ENCODE measurements at places on chromosomes 1 and 21.

GRCh38 chr1:196723325-196724185 is 51.1 kb upstream of the CFHR3 start:
- peak; percentile 75 for DNase-seq

DNA sequence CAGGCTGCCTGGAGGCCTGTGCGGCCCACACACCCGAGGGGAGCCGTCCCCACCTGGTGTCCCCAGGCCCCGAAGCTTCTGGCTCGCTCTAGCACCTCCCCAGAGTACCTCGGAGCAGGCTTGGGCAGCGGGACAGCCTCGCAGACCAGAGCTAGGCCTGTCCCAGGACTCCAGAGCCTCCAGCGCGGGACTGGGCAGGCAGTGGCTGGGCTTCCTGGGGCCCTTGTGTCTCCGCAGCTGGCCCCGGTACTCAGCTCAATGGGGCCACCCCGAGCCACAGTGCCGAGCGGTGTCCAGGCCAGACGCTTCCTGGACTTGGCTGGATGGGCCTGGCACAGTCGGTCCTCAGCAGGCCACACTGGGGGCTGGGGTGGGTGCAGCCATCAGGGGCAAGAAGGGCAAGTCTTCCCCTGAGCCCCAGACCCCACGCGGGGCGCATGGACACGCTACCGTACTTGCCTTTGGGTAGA is 4.9 kb downstream of the SCNN1D start:
- no peak for DNase-seq

DNA sequence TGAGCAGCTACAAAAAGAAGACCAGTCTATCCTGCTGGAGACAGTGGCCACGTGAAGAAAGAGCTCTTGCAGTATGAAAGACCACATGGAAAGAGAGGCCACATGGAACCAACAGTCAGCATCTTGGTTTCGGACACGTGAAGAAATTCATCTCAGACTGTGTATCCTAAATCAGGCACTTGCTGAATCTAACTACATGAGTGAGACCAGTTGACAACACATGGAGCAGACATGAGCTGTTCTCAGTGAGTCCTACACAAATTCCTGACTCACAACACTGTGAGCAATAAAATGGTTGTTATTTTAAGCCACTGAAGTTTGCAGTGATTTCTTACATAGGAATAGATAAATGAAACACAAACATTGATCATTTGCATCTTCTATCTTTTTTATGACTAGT is 2.4 kb upstream of the TAF1A start:
- DNase-seq: peak; percentile 2

DNA sequence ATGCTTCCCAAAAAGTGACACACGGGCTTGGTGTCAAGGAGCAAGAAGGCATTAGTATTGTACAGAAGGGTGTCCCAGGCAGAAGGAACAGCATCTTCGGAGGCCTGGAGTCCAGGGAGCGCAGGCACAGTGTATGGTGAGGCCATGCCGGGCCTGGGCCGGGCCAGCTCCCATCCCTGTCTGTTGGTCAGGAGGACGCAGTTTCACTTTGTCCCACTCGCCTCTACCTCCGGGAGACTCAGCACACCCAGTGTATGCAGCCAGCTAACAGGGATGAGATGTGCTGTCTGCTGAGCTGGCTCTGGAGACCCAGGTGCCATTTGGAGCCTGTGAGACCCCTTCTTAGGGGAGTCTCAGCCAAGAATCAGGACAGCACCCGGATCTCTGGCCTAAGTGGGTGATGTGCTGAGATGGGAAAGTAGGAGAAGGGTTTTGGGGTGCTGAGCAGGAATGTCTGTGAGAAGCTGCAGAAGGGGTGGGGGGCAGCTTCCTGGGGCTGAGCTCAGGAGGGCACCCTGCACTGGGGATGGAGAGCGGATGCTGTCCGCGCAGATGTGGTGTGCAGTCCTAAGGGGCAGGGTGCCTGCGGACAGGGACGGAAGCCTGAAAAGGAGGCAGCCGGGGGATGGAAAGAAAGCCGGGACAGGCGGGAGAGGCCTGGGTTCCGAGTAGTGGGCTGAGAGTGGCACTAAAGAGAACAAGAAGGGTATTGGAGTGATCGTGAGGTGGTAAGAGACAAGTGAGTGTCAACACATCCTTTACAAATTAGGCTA is 25.7 kb downstream of the DMRTB1 start:
- no peak for DNase-seq

DNA sequence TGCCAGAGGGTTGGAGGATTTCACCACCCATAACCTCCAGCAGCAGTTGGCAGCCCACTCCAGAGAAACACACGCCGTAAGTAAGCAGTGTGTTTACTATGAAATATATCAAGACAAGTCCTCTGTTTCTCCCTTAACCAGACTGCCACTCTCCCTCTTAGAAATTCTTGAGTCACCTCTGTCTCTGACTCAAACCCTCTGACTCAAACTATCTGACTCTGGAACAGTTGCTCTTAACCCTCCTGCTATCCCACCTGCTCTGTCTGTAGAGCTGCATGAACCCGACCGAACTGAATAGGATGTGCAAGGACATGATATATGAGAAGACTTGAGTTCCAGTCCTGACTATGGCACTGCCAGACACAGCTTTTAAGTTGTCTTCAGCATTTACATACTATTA is 14.1 kb downstream of the INPP5B start:
- DNase-seq: peak; percentile 43

- DNase-seq: peak; percentile 55
Observed at GRCh38 chr1:32335790-32336590, at the start of gene MARCKSL1. MARCKSL1 (minus strand) TSS chr1:32336233; CDS start chr1:32336033, 200 bp downstream.

DNA sequence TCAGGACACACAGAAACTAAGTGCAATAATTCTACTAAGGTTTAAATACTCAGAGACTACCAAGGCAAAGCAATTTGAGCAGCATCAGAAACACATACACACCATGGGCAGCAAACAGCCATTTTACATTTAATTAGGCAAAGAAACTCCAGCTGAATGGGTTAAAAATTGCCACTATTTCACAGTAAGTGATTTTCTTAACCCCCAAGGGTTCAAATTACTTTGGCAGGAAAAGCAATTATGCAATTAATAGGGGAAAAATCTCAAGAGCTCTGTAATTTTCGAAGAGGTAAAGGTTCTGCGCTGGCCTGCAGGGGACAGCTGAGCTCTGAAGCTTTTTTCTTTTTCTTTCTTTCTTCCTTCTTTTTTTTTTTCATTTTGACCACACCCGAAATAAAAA is 206.2 kb upstream of the RRP15 start:
- DNase-seq: no peak

DNA sequence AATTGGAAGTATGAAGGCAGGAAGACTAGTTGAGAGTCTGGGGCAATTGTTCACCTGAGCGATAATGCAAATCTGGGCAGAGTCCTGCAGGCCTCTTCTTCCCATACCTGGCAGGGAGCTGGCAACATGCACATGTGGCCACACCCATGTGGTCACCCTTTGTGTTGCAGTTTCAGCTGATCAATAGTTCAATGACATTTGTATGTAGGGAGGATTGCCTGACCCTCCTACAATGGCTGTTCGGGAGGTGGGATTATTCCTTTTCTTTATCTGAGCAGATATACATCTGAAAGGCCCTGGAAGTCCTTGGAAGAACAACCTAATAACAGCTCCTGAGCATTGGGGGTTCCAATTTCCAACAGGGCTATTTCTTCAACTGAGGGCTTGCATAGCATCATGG is 15.2 kb upstream of the TRIM45 start:
- DNase-seq: no peak

DNA sequence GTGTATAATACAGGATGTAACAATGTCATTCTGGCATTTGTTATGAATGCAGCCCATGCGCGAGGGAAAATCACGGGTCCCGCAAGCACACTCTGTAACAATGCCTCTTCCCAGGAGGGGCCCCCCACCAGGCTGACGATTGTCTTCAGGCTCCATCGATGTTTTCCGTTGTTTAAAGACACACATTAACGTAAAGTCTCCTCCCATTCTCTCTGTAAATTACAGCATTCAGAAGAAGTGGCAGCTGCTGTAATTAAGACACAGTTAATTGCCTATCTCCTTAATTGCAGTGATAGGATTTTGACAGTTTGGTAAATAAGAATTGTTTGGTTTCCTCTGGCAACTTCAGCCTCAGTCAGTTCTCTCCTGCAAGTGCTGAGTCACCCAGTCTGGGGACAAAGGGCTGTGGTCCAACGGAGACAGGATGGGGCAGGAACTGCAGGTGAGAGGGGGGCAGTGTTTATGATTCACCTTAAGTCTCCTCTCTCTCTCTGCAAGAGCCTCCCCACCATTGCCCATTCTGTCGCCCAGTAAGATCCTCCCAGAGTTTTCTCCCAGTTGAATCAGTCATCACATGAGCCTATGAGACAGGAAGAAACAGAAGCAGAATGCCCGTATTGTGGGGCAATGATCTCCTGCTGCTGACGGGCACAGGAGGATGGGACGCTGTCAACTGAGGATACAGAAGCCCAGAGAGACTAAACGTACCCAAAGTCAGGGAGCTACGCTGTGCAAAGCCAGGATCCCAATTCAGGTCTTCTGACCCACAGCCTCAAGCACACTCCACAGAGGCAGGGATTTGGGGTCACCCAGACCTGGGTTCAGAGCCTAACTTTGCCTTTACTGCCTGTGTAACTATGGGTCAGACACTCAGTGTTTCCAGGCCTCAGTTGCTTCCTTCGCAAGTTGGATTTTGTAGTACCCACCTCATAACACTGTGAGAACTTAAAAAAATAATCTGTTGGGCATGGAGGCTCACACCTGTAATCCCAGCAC is 110.0 kb downstream of the ADSS2 start:
- DNase-seq: peak; percentile 57

DNA sequence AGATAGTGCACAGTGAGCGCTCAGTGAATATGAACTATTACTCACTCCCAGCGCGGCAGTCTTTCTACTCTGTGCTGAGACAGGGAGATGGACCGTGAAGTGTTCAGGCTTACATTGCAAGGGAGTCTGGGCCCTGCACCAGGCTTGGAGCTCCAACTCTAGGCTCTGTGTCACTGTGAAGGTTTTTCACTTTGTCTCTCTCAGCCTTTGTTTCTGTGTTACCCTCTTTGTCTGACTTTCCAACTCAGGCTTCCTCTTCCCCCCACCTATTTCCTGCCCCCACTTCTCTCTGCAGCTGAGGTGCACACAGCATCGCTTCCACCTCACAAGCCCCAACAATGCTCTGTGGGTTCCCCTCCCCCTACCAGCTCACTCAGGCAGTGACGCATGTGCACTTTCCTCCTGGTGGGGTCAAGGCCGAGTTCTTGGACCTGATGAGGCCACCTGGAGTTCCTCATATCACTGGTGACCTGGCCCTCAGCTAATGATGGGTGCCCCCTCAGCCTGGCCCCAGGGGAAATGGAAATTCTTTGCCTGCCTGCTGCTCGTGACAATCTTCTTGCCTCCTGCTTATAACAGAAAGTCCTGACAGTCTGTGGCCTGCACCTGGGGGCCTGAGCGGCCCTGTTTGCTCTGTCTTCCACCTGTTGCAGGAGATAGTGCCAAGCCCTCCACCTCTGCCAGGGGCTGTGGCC is 1.1 kb upstream of the LCK start:
- DNase-seq: peak; percentile 45

DNA sequence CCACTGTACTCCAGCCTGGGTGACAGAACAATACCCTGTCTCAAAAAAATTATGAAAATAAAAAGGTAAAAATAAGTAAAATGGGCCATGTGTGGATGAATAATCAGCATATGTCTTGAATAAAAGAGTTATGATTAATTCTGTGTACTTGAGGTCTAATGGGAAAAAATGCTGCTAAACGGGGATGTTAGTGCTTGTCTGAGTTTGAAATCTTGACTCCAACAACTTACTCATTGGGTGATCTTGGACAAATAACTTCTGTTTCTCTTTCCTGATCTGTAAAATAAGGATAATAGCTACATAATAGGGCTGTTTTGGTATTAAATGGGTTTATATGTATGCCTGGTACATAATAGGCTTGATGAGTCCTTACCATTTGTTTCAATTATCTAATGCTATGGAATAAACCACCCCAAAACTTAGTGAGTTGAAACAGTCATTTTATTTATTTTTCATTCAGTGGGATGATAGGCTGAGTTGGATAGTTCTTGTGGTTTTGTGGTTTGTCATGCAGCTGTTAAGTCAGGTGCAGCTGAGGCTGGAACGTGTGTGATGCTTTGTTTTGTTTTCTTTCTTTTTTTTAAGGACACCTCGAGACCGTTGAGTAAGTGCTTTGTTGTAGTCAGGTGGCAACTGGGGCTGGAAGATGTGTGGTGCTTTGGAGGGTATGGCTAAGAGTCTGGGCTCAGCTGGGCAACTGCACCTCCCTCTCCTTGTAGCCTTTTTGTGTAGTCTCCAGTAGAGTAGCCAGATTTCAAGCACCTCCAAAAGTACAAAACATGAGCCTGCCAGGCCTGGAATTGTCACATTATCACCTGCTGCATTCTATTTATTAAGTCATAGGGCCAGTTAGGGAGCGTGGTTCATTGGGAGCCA is 4.9 kb downstream of the MDM4 start:
- peak; percentile 86 for DNase-seq

DNA sequence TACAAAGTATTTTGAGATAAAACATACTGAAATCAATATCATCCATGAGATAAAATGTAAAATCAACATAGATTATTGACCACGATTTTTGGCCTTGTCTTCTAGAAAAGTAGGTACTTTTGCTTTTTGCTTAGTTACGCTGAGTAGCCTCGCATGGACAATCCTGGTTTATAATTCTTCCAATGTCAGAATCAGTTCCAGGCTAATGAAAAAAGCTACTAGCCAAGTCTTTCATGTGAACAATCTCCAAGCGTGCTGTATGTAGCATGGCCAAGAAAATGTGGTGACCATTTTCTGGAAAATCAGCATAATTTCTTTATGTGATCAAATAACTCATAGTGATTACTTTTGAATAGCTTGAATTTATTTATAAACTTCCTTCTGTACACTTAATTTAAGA is 145.8 kb downstream of the NTMT2 start:
- DNase-seq: no peak

GRCh38 chr1:234900595-234900994 is 228.0 kb downstream of the TOMM20 start:
- no peak for DNase-seq

DNA sequence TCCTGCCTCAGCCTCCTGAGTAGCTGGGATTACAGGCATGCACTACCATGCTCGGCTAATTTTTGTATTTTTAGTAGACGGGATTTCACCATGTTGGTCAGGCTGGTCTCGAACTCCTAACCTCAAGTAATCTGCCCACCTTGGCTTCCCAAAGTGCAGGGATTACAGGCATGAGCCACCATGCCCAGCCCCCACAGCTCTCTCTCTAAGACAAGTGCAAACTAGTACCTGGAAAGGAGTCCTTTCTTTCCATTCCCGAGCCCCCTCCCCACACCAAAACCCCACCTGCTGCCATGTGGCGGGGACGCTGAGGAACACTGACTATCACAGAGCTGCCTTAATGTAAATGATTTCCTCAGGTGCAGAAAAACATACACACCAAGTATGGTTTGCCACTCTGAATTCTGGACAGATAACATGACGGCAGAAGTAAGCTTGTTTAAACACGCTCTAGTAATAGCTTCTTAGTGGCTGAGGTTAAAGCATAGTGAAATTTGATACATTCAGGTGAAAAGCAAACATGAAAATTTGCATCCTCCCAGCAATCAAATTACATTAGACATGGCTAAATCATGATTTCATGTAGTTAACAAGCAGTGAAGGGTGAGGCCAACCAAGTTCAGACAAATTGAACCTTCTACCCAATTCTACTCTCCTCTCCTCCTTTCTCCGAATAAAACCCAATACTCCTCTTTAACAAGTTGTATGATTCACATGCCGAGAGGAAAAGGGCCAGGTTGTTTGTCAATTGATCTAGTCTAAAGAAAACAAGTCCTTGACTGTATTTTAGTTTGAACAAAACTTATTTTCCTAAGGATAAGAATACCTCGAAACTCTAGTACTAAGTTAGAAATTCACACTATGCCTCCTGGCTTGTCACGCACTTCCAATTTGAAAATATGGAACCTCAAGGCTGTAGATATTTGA is 19.8 kb downstream of the ERRFI1 start:
- peak; percentile 50 for DNase-seq
